Dermis blood vessel endothelial cell (primary cell): ENCODE measurements at places on chromosomes 7 and 10.

- DNase-seq, result no peak
Observed at GRCh38 chr10:27197980-27198620, 42.5 kb downstream of the ACBD5 start.

GRCh38 chr10:79221110-79222051 lies 125.9 kb upstream of the PPIF start:
- DNase-seq, result peak; percentile 76

GRCh38 chr10:76558996-76559891 lies 1078.4 kb downstream of the KCNMA1 start:
- no peak for DNase-seq

- peak; percentile 90 for DNase-seq
Observed at GRCh38 chr7:27156508-27156898, at the start of gene HOXA7. Gene HOXA7 (minus strand): TSS chr7:27156675. CDS start chr7:27156545, 130 bp downstream.

DNA sequence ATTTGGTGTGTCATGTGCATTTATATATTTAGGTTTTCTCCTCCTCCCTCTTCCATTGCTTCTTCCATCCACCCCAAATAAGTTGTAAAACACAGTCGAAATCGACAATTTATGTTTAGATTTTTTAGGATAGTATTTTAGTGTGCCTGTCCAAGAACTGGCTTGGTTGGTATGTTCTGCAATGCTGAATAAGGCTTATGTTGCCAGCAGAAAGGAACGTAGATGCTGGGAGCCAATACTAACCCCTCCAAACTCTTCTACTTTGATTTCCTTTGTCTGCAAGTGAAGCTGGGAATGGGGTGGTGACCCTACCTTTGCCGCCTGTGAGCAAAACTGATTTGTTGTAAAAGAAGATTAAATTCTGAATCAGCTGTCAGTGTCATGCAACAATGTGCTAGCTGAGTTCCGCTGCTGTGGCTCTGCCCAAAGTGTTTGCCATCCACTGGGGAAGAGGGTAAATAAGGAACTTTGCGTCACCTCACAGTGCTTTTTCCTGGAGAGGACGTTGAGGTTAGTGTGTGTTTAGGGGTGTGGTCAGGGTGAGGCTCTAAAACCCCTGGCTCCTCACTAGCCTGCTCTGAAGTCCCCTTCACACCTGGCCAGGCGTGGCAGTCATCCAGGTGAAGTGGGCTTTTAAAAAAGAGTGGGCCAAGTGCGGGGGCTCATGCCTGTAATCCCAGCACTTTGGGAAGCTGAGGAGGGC lies 44.4 kb downstream of the TACC2 start:
- DNase-seq, result no peak

DNA sequence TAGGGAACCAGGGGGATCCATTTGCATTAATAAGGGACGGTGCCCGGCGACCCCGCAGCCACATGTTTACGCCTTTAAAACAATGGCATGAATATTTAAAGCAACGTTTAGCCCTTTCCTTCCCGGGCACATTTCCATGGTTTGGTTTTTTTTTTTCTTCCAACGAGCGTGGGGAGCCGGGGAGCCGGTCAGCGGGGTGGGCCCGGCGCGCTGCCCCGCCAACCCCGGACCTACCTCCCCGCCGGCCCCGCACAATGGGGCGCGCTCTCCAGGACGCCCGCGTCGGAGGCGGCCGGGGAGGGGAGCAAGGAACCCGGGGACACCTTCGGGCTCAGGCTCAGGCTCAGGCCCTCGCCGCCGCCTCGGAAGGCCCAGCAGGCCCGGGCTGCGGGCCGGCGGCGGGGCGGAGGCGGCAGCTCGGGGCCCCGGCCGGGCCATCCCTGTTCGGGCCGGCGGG lies 1.0 kb downstream of the SEPHS1 start:
- DNase-seq, result peak; percentile 43

DNA sequence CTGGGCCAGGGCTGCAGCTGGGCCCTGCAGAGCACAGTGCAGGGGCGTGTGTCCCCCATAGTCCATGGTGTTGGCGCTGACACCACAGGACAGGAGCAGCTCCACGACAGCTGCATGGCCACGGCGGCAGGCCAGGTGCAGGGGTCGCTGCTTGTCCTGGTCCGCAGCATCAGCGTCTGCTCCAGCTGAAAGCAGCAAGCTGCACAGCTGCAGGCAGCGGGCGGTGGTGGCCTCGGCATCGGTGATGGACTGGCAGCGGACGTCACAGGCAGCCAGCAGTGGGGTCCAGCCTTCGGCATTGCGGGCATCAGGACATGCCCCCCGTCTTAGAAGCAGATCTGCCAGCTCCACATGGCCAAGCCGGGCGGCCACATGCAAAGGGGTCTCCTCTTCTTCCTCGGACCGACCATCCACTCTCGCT lies 6.0 kb downstream of the ASB10 start:
- DNase-seq, result no peak

DNA sequence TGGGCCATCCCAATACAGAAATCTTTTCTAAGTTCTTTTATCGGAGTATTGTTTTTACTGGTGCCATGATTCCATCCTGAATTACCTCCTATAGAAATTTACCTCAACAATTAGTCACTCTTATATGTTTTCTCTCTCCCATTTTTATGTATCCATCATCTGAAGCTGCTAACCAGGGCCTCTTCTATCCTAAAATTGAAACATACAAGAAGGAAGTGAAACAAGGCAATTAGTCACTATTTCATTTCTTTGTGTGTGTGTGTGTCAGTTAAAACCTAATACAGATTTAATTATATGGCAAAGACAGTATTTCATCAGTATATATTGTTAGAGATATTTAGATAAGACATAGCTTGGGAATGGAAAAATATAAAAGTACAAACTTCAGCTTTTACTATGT lies 148.4 kb upstream of the AHR start:
- DNase-seq, result no peak

GRCh38 chr7:63900394-63901203 lies 98.0 kb upstream of the ZNF722 start:
- DNase-seq, result no peak

- DNase-seq, result peak; percentile 31
Observed at GRCh38 chr10:29627201-29628132, 7.3 kb downstream of the SVIL start.

DNA sequence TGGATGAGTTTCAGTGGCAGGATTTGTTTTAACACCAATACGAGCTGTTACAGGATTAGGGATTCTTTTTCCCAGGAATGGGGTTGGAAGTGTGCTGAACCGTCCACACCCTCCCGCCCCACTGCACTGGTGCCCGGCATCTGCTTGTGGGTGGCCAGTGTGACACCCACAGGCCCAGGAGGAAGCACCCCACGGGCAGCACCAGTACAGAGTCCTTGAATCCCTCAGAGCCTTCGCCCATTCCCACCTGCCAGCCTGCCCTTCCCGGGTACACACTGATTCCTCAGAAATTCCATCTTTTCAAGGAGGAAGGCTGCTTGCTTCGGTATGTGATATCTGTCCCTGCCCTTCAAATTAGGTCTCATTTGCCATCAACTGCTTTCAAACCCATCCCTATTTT lies 15.4 kb downstream of the INSIG1 start:
- no peak for DNase-seq

DNA sequence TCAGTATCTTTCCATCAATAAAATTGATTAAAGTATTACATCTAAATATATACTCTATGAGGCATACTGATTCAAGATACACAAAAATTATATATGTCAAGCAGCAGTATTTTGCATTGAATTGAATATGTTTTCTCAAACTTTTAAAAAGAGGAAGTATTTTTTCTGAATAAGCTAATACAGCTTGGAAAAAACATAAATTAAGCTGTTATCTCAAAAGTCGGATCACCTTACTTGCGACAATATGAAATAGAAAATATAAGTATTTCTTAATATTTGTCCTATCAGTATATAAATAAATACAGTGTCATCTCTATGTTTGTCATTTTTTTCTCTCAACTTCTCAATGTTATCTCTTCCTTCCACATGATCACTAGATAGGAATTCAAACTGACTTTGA lies 139.3 kb downstream of the MBL2 start:
- DNase-seq, result no peak

- peak; percentile 58 for DNase-seq
Observed at GRCh38 chr10:24897326-24897926, 55.0 kb downstream of the PRTFDC1 start.

GRCh38 chr7:1123715-1124114 lies 35.8 kb downstream of the GPER1 start:
- DNase-seq, result peak; percentile 93

DNA sequence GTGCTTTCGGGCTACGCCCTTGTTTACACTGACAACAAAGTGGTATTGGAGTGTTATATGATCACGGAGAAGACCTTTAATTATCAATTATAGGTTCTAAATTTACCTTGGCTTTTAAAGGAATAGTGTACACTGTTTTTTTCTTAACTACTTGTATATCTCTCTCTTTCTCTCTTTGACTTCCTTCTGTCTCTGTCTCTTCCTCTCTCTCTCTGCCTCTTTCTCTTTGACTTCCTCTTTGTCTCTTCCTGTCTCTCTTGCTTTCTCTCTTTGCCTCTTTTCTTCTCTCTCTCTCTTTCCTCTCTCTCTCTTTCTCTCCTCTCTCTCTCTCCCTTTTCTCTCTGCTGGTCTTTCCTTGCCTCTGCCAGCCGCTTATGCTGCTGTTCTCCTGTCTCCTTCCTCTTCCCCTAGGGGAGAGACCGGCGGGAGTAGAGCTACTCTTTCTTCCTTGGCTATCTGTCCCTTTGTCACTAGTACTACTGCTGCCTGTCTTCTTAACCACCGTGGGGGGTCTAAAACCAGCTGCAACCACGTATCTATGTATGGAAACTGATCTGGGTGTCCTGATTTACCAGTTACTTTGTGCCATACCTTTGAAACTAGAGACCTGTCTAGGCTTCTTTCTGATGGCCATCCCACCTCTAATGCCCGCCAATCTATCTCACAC lies 36.9 kb upstream of the GSDME start:
- DNase-seq, result no peak

DNA sequence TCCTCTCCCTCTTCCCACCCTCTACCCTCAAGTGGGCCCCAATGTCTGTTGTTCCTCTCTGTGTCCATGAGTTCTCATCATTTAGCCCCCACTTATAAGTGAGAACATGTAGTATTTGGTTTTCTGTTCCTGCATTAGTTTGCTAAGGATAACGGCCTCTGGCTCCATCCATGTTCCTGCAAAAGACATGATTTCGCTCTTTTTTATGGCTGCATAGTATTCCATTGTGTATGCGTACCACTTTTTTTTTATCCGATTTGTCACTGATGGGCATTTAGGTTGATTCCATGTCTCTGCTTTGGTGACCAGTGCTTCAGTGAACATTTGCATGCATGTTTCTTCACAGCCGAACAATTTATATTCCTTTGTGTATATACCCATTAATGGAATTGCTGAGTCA lies 51.7 kb upstream of the ATP6V0A4 start:
- no peak for DNase-seq
